ENCODE measurements at places on chromosomes 11 and 22. TPM values are rescaled to one million over a fixed set of nuclear protein-coding genes. Genes with fewer than 3 reads are reported as not detected.

MMP11 gene
- 0.49 TPM for total RNA-seq

APOL4 gene
- total RNA-seq, result 0.73 TPM

OTOG gene
- total RNA-seq, result not detected

NCAM1 gene
- 1.2 TPM for total RNA-seq

STIM1 gene
- 105 TPM for total RNA-seq

SOX6 gene
- 0.17 TPM for total RNA-seq

PPM1F gene
- 23.2 TPM for total RNA-seq

VPREB3 gene
- total RNA-seq, result not detected

ARHGAP20 gene
- not detected for total RNA-seq
